ENCODE measurements at places on chromosomes 5 and 9.
A peak's percentile ranks its signal among the peaks of the same experiment; 100 is the strongest.

DNA sequence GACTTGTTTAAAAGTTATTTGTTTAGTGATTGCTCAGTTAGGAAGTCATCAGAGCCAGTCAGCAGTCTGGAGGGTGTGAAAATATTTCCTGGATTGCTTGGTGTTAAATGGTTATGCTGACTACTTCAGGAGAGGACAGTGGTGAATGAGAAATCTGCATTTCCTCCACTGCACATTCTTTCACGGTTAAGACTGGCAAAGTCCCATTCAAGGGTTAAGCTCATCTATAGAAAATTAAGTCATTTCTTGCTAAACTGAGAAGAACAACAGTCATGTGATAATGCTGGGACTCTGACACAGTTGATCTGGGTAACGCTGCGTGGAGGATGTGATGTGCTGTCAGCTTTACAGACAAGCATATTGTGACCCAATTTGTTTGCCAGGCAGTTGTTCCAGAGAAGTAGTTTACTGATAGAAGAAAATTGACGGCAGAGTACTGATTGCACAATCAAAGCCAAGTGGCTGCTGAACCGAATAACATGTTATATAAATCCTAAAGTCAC lies 80.4 kb downstream of the GRAMD2B start:
- DNase-seq = no peak

- DNase-seq = no peak
Observed at GRCh38 chr5:73411936-73412596, 36.5 kb downstream of the FOXD1 start.

DNA sequence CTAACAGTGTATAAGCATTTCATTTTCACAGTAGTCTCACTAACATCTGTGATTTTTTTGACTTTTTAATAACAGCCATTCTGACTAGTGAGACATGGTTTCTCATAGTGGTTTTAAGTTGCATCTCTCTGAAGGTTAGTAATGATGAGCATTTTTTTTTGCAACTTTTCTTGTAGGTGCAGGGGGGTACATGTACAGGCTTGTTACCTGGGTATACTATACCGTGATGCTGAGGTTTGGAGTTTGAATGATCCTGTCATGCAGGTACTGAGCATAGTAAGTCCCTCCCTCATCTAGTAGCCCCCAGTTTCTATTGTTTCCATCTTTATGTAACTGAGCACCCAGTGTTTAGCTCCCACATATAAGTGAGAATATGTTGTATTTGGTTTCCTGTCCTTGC lies 444.6 kb upstream of the DAB2 start:
- no peak for DNase-seq

GRCh38 chr5:132675936-132676689 lies 2.3 kb downstream of the IL4 start:
- DNase-seq = no peak

DNA sequence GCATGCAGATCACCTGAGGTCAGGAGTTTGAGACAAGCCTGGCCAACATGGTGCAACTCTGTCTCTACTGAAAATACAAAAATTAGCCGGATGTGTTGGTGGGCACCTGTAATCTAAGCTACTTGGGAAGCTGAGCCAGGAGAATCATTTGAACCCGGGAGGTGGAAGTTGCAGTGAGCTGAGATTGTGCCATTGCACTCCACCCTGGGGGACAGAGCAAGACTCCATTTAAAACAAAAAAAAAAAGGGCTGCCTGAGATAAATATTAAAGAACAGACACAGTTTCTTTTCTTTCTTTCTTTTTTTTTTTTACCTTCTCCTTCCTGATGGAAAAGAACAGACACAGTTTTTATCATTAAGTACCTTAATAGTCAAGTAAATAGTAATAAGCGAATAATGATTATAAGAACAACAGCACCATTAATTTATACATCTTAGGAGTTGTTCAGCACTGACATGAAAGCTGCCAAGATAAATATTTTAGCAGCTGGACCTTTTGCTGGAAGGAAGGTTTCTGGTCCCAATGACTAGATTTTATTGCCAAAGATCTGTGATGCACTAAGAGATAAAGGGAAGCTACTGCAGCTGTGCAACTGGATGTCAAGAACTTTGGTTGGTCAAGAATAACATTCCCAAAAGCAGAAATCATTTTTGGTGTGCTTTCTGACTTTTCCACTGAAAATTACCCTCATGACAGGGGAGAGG lies 7.0 kb downstream of the CENPP start:
- no peak for DNase-seq

GRCh38 chr9:131837316-131837715 lies 97.4 kb upstream of the RAPGEF1 start:
- no peak for DNase-seq

DNA sequence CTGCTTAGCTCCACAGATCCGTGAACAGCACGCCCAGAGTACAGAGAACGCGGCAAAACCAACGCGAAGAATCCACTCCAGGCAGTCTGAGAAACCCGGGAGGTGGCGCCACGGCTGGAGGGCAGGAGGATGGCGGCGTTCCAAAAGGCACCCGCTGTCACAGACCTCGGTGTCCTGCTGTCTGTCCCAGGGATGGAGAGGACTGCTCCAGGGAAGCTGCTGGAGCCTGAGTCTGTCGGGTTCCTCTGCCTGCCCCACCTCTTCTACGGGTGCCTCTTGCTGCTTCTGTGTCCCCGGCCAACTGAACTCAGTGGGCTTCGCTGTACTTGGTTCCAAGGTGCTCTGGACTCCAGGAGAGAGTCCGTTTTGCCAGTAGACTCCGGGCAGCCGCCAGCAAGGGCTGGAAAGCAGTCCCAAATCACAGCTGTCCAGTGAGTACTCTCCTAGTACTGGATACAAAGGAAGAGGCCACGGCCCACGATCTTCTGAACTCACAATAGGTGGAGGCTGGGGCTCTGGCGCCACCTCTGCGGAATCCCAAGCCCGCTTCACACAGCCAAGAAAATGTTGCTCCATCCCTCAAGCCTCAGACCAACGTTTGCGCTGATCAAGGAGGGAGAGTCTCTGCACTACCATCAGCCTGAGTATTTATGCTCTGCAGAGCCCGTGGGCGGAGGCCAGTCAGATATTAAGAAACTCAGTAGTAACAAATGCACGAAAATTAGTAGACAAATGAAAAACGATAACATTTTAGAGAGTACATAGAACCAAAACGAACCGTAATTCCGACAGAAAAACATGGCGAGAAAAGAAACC lies 440 bp downstream of the ANXA2R start:
- peak; percentile 43 for DNase-seq

DNA sequence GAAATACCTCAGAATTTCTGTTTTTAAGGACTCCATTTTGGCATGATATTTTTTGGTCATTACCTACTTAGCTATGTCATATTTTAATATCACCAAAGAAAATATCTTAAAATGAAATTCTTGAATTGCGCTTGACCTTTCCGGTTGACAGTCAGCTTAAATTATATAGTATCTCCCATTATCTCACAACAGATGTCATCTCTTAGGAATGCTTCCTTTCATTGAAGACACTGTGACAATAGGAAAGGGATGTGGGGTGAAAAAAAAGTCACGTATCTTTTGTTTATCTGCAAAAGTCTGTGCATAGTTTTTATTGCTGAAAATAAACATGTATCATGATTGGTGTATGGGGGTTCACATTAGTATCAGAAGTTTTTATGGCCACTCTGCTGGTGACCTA lies 105.8 kb downstream of the INVS start:
- DNase-seq = no peak

DNA sequence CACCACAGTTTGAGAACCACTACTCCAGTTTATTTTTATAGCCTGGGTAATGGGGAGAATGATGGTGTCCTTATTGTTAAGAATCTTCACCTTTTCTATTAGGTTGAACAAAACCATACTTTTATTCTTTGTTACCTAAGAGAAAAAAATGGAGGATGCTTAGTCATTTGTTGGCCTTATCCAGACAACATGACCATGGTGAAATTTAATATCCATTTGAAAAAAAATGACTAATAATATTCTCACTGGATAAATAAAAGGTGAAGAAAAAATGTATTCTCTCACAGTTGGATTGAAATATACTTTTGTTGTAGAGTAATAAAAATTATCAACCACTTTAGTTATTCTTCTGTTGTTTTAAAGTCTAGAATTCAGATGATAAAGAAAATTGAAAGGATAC lies 5.8 kb upstream of the CCNH start:
- DNase-seq = no peak

GRCh38 chr5:135715267-135716055 lies 119.0 kb upstream of the SLC25A48 start:
- no peak for DNase-seq
